ENCODE measurements at places on chromosomes 2 and 18.

- DNase-seq, result no peak
These were observed 134.5 kb downstream of the NBAS start for GRCh38 chr2:15426606-15427005.

- no peak for DNase-seq
These were observed 44.0 kb downstream of the CIB4 start for GRCh38 chr2:26597197-26597596.

GRCh38 chr2:220419647-220420046, 792.2 kb downstream of the SLC4A3 start:
- DNase-seq, result no peak

- no peak for DNase-seq
These were observed 39.5 kb upstream of the CREG2 start for GRCh38 chr2:101426822-101427221.

GRCh38 chr2:11578986-11579774, 45.3 kb downstream of the GREB1 start:
- no peak for DNase-seq

DNA sequence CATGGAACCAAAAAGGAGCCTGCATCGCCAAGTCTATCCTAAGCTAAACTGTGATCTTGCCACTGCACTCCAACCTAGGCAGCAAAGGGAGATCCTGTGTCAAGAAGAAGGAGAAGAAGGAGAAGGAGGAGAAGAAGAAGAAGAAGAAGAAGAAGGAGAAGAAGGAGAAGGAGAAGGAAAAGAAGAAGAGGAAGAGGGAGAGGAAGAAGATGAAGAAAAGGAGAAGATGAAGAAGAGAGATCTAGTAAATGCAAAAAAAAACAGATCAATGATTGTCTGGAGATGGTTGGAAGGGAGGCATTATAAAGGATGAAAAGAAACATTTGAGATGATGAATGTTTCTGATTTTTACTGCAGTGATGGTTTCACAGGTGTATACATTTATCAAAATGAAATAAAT, 1629.0 kb upstream of the PIK3C3 start:
- DNase-seq, result no peak

GRCh38 chr2:70902067-70902442, 33.6 kb upstream of the ATP6V1B1 start:
- no peak for DNase-seq

DNA sequence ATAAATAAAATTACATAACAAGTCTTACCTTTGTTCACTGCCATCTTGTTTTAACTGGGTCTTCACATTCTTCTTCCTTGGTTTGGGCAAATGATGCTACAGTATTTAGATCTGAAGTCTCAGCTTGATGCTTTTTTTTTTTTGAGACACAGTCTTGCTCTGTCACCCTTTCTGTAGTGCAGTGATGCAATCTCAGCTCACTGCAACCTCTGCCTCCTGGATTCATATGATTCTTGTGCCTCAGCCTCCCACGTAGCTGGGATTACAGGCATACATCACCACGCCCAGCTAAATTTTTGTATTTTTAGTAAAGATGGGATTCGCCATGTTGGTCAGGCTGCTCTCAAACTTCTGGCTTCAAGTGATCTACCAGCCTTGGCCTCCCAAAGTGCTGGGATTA, 53.2 kb upstream of the MAT2A start:
- DNase-seq, result no peak

GRCh38 chr2:135552887-135553286, 21.6 kb downstream of the R3HDM1 start:
- no peak for DNase-seq

DNA sequence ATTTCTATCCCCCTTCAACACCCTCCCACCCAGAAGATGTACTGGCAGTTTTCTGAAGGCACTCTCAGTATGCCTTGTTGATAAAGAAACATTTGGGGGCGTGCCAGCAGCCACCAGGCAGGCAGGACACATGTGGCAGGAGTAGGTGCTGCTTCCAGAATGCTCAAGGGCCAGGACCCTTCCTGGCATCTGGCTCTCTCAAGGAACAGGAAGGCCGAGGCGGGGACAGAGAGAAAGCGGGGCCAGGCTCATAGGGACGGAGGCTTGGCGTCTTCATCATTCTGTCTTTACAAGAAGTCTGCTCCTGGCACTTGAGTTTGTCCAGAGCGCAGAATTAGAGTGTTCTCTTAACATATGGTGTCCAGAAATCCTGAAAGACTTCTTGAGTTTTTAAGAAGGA, 121.6 kb downstream of the FAM210A start:
- no peak for DNase-seq

- no peak for DNase-seq
These were observed 38.4 kb downstream of the POMC start for GRCh38 chr2:25129901-25130520.

DNA sequence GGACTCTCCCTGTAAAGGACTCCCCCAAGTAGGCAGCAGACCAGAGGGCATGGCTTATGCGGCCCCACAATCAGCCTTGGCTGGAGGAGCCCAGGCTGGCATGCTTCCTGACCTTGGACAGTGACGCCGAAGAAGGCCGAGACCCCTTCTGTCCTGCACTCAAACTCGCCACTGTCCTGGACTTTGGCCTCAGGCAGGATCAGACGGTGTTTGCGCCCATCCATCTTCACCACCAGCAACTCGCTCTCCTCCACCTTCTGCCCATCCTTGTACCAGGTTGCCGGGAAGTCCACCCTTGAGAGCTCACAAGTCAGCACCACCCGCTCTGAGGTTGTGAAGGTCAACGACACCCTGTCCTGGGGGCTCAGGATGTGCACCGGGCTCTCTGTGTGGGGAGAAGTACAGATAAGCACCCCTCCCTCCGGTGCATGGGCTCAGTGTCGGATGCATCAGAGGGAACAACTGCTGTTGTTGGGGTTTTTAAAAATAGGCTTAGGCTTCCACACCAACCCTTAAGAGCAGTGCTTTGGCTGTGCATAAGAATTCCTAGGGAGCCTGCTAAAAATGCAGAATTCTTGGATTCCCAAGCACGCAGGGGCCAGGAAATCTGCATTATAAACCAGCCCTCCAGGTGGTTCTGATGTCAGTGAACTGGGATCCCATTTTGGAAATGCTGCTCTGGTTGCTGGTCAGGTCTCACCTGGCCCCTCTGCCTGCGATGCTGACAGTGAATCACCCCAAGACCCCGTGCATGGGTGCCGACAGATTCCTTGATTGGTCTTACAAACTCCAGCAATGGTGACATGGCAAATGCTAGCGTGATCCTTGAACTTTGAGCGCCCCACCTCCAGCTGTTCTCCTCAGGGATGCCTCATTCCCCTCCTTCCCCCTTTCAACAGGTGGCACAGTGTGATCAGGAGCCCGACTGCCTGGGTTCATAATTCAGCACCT, 5.9 kb downstream of the OBSL1 start:
- DNase-seq, result no peak

DNA sequence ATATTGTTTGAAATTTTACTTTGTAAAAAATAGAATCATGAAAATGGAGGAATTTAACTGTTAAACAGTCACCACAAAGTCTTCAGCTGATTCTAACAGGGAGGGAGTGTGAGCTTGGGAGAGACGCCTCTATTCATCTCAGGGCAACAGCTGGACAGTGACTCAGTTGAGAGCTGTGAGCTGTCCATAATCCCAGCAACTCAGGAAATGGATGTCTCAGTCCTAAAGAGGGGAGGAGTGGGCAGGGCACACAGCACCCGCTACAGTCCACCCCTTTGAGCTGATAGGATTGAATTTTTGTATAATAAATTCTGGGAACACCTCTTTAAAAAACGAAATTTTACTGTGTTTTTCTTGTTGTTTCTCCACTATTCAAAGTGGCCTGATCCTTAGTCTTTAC, 255.1 kb upstream of the THUMPD2 start:
- DNase-seq, result no peak

- no peak for DNase-seq
These were observed 113.8 kb upstream of the NRXN1 start for GRCh38 chr2:51145761-51146160.

GRCh38 chr2:184814421-184814820, 216.1 kb downstream of the ZNF804A start:
- DNase-seq, result no peak

GRCh38 chr2:222548992-222549391, 106.9 kb downstream of the FARSB start:
- DNase-seq, result no peak

- DNase-seq, result no peak
These were observed 35.8 kb downstream of the GREB1 start for GRCh38 chr2:11569636-11570035.

GRCh38 chr2:37874470-37874869, 50.6 kb upstream of the RMDN2 start:
- DNase-seq, result no peak

DNA sequence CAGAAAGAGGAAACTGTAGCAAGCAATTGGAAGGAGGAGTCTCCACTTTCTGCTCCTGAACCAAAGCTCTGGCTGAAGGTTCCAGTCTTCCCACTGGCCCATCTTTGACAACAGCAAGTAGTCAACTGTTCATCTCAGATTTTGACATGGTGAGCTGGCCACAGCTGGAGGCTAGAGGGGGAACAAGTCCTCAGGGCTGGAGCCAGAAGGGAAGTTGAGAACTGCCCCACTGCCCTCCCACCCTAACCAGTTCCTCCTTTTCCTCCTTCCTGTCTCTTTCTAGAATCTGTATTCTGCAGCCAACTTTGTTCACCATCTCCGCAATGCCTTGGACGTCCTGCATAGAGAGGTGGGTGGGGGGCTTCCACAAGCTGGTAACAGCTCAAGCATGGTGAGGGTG, 105.8 kb downstream of the PLB1 start:
- DNase-seq, result no peak

GRCh38 chr2:110115291-110116032, at the start of gene MALL:
MALL (minus strand) TSS chr2:110115822; CDS start chr2:110115792, 30 bp downstream.
- no peak for DNase-seq

GRCh38 chr2:33116799-33117198, 170.0 kb downstream of the LTBP1 start:
- DNase-seq, result no peak

DNA sequence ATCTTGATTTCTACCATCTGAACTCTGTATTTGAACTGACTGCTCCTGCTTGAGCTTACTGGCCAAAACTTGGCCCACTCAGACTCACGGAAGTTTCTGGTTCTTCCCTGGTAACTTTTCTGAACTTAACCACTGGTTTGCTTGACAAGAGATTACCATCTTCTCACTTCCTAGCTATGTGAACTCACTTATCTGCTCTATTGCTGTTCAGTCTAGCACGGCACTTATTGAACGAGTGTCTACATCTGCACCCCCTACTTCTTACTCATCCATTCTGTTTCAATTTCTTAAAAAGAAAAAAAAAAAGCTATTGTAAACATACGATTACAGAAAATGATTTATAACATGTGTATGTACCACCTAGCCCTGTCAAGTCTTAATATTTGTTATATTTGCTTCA, 9.0 kb downstream of the CKAP2L start:
- no peak for DNase-seq

DNA sequence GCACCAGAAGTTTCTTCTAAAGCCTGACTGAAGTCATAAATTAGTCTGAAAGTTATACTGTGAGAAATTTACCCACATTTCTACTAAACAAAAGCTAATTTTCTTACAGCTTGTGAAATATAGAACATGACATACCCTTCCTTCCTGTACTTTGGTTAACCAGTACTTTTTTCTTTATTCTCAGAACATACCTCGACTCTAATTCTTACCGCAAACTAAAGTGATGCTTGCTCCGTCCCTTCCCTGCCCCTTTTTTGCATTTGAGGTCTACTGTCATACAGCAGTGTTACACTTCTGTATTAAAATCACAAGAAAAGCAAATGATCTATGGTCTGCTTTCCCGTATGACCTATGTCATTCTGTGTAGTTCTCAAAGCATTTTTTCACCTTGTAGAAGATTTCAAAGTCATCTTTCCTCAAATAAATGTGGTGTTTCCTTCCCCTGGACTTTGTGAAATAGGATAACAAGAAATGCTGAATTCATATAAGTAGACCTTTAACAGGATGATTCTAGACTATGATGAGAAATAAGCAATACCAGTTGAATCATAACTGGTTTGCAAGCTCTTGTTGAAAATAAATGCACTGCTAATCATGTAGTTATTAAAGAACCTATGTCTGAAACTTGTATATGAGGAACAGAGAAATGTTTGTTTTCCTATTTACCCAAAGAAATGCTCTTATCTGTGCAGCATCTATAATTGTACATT, 30.4 kb downstream of the CYTIP start:
- no peak for DNase-seq

- no peak for DNase-seq
These were observed 117.9 kb upstream of the PELI1 start for GRCh38 chr2:64262071-64262470.

GRCh38 chr2:128779301-128780095, 460.8 kb upstream of the HS6ST1 start:
- no peak for DNase-seq

GRCh38 chr2:133498662-133499585, 69.3 kb downstream of the NCKAP5 start:
- DNase-seq, result no peak

- no peak for DNase-seq
These were observed 335.6 kb downstream of the CYRIA start for GRCh38 chr2:16330012-16330411.

- DNase-seq, result no peak
These were observed 7.3 kb upstream of the PROM2 start for GRCh38 chr2:95266781-95267430.

DNA sequence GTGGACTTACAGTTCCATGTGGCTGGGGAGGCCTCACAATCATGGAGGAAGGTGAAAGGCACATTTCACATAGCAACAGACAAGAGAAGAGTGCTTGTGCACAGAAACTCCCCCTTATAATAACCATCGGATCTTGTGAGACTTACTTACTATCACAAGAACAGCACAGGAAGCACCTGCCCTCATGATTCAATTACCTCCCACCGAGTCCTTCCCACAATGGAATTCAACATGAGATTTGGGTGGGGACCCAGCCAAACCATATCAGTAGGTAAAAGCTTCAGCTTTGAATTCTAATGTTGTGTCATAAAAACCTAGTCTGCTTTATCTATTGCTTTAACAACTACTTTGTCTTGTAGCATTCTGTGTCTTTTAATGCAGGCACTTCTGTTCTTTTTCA, 140.4 kb upstream of the PIK3C3 start:
- DNase-seq, result no peak

DNA sequence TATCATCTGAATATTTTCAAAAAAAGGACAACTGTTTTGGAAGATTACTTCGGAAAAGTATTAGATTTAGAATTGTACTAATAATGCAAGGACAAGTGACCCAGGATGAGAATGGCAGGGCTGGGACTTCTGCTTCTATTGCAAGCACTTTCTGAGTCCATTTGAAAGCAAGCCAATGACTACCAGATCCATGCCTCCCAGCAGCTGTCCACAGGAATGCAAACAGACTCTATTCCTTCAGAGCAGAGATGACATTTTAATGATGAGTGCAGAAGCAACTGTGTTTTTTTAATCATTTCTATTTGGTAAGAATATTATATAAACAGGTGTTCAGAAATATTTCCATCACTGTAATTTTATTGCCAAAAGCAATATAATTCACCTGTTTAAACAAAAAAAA, 456.7 kb downstream of the SOX11 start:
- DNase-seq, result peak; percentile 15

DNA sequence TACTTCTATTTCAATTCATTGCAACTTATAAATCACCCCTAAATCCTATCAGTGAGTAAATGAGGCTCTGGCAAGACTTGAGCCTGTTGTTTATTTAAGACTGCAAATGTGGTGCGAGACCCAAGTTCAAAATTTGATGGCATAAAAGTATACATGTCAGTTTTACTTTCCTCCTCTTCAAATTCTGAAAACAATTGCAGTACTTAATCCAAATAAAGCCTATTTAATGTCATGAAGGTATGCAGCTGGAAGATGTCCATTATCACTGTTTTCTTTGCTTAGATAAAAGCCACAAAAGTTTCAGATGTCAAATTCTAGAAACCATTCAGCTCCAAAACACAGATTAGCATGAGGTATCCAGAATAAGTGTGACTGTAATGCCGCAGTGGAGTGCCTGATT, 3.3 kb downstream of the APCDD1 start:
- DNase-seq, result no peak
